ENCODE measurements at places on chromosomes 6 and 20.
A peak's percentile ranks its signal among the peaks of the same experiment; 100 is the strongest.

DNA sequence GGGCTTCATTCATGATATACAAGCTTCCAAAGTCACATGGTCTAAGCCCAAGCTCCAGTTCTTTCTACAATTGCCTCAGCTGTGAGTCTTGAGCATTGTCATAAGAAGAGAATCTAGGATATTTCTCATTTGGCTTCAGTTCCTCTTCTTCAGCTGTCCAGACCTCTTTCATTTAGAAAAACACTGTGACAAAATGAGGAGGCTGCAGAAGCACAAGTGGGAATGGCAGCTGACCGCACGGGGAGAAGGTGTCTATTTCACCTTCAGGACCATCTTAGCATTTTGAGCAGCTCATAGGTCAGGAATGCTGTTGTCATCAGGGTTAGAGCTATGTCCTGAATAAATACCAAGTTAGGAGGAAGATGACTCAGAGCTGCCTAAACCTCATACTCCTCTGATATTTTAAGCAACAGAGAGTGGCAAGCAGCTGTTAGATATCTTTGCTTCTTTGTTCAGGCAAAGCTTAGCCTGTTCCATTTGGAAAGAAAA lies 390.1 kb upstream of the CITED2 start:
- H3K27ac ChIP-seq, result no peak overlapping the region
- no peaks in the 10 kb centered on the region for H3K4me1 ChIP-seq
- H3K36me3 ChIP-seq, result no peaks in the 10 kb centered on the region
- no peak overlapping the region for H3K4me3 ChIP-seq

- no peak overlapping the region for H3K4me3 ChIP-seq
- peaks cover 3% of the 10 kb centered on the region for H3K4me1 ChIP-seq
- H3K36me3 ChIP-seq, result no peaks in the 10 kb centered on the region
- H3K27ac ChIP-seq, result no peak overlapping the region
- no peaks in the 10 kb centered on the region for H3K27me3 ChIP-seq
- DNase-seq, result peak; percentile 27
These were observed 38.5 kb upstream of the AHI1 start for GRCh38 chr6:135535989-135536414.

- no peaks in the 10 kb centered on the region for H3K36me3 ChIP-seq
- no peak overlapping the region for H3K4me3 ChIP-seq
- H3K27me3 ChIP-seq, result no peaks in the 10 kb centered on the region
These were observed 159.4 kb upstream of the SPTLC3 start for GRCh38 chr20:12849225-12849910.

DNA sequence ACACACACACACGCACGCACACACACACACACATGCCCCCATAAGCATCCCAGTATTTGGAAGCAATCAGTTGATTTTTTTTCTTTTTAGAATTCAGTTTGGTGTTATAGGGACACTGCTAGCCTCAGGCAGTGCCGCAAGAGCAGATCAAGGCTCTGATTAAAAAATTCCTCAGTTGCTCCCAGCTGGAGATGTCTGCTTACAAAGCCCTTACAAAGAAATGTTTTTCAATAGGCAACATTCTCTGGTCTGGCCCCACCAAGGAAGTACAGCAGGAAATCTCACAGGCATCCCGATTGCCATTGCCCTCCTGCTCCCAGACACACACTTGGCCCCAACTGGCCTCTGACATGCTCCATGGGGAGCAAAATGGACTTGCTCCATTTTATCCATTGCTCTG lies 22.9 kb upstream of the CD83 start:
- H3K36me3 ChIP-seq, result no peaks in the 10 kb centered on the region
- no peak overlapping the region for H3K4me3 ChIP-seq
- no peaks in the 10 kb centered on the region for H3K27me3 ChIP-seq
- peaks cover 1% of the 10 kb centered on the region for H3K4me1 ChIP-seq
- H3K27ac ChIP-seq, result no peak overlapping the region

DNA sequence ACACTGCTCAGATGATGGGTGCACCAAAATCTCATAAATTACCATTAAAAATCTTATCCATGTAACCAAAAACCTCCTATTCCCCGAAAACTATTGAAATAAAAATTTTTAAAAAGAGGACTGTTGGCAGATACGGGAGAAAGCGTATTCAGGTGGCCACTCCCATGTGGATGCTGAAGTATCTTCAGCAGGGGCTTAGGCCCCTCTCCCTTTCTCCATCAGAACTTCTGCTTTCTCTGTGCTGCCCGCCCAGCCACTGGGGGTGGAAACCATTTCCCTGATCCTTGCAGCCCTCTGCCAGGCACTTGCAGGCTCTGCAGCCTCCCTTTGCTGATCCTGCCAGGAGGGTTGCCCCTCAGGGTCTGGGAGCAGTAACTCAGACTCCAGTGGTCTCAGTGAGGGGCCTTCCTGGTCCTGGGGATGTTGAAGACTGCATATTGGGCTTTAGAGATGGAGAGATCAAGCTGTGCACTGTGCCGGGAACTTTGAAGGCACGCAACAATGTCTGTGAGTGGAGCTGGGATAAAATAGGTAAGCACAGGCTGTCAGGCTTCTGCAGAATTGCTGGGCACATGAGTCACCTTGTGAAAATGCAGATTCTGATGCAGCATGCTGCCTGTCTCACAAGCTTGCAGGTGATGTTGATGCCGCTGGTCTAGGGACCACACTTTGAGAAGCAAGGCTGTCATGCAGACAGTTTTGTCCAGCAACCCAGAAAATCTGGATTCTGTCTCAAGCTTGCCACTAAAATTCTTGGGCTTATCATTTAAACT lies 59.6 kb downstream of the SLC24A3 start:
- H3K4me1 ChIP-seq, result no peaks in the 10 kb centered on the region
- no peak overlapping the region for H3K27ac ChIP-seq
- H3K36me3 ChIP-seq, result no peaks in the 10 kb centered on the region
- H3K27me3 ChIP-seq, result no peaks in the 10 kb centered on the region
- no peak overlapping the region for H3K4me3 ChIP-seq
- no peak for DNase-seq

DNA sequence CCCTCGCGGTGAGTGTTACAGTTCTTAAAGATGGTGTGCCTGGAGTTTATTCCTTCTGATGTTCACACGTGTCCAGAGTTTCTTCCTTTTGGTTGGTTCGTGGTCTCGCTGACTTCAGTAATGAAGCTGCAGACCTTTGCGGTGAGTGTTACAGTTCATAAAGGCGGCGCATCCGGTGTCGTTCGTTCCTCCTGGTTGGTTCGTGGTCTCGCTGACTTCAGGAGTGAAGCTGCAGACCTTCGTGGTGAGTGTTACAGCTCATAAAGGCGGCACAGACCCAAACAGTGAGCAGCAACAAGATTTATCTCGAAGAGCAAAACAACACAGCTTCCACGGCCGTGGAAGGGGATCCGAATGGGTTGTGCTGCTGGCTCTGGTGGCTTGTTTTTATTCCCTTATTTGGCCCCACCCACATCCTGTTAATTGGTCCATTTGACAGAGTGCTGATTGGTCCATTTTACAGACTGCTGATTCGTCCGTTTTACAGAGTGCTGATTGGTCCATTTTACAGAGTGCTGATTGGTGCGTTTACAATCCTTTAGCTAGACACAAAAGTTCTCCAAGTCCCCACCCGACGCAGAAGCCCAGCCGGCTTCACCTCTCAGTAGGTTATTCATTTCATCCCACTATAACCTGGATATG lies 48.2 kb upstream of the ARG1 start:
- H3K4me3 ChIP-seq, result no peak overlapping the region
- H3K36me3 ChIP-seq, result no peaks in the 10 kb centered on the region
- no peaks in the 10 kb centered on the region for H3K27me3 ChIP-seq
- no peak overlapping the region for H3K27ac ChIP-seq
- no peaks in the 10 kb centered on the region for H3K4me1 ChIP-seq

GRCh38 chr20:63053432-63054102 lies 46.8 kb upstream of the BHLHE23 start:
- H3K27me3 ChIP-seq, result no peaks in the 10 kb centered on the region
- no peaks in the 10 kb centered on the region for H3K36me3 ChIP-seq
- H3K4me3 ChIP-seq, result no peak overlapping the region
- no peaks in the 10 kb centered on the region for H3K4me1 ChIP-seq

- no peaks in the 10 kb centered on the region for H3K36me3 ChIP-seq
- no peaks in the 10 kb centered on the region for H3K27me3 ChIP-seq
- H3K4me3 ChIP-seq, result no peak overlapping the region
- no peak overlapping the region for H3K27ac ChIP-seq
- 0 out of 2 replicates have a peak, but pooled peaks cover 1% of the 10 kb centered on the region for H3K4me1 ChIP-seq
These were observed 157.8 kb downstream of the RCAN2 start for GRCh38 chr6:46333481-46333880.

DNA sequence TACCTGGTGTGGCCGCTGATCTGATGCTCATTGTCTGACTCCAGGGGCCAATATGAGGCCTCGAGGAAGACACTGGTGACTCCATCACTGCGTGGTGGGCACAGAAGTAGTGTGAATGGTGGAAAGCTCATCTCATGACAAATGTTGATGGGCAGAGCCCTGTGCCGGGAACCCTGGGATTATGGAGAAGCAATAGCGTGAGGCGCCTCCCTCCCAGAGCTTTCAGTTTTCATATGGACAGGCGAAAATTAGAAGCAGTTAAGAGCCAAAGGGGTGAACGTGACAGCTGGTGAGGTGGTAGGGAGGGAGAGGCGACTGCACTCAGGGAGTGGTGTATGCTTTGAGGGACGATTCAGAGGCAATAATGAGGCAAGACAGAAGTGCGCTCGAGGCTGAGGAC lies 39.3 kb upstream of the TTPAL start:
- no peak for DNase-seq
- no peak overlapping the region for H3K27ac ChIP-seq
- no peaks in the 10 kb centered on the region for H3K36me3 ChIP-seq
- H3K4me1 ChIP-seq, result no peaks in the 10 kb centered on the region

DNA sequence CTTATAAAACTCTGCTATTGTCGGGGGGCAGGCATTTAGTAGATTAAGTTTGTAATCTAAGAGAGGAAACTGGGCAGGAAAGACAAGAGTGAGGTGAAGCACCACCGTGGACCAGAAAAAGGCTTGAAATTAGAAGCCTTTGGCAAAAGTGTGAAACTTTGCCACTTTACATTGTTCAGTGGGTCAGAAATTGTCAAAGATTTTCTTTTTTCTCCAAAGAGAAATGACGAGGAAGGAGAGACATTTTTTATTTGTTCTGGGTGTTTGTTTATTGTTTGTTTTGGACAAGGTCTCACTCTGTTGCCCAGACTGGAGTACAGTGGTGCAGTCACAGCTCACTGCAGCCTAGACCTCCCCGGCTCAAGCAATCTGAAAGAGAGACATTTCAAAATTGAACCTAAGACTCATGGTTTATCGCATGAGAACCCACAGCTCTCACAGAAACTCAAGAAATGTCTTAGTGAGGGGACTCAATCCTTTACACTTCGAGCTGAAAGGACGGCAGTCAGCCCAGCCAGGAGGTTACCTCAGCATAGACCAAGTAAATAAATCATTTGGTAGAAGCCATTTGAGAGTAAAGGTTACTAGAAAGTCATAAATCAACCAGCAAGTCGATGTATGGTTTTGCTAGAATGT lies 262.8 kb upstream of the TAB2 start:
- H3K27me3 ChIP-seq, result no peaks in the 10 kb centered on the region
- no peak overlapping the region for H3K4me3 ChIP-seq
- H3K4me1 ChIP-seq, result peaks cover 6% of the 10 kb centered on the region

DNA sequence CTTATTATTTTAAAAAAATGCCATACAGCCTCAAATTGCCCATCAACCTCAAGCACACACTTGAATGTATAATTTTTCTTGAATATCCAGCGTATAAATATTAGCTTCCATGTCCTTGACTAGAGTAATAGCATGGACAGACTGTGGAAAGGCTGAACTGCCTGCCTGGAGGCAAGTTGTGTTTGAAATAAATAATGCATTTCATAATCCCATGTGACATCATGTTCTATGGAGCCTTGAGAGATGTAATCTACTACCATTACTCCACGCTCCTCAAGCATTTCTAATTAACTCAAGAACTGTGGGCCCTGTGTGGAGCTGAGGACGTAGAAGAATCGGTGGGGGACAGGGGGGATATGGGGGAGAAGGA lies 94.2 kb downstream of the CDS2 start:
- H3K4me3 ChIP-seq, result no peak overlapping the region
- peaks cover 1% of the 10 kb centered on the region for H3K4me1 ChIP-seq
- DNase-seq, result no peak
- no peaks in the 10 kb centered on the region for H3K36me3 ChIP-seq
- no peaks in the 10 kb centered on the region for H3K27me3 ChIP-seq

- H3K27me3 ChIP-seq, result no peaks in the 10 kb centered on the region
- no peak for DNase-seq
- H3K27ac ChIP-seq, result no peak overlapping the region
These were observed 14.9 kb upstream of the TLDC2 start for GRCh38 chr20:36860811-36861624.

DNA sequence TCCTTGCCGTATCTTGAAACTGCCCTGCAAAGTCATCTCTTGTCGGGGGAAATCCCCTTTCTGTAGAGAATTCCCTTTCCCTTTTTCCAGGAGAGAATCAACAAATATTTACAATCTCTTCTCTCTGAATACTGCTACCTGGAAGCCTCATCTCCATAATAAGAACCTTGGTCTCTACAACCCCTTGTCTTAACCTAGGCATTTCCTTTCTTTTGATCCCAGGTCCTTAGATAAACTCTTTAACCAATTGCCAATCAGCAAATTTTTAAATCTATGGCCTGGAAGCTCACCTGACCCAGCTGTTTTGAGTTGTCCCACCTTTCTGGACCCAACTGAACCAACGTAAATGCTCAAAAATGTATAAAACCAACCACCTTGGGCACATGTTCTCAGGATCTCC lies 30.6 kb upstream of the SEC63 start:
- no peaks in the 10 kb centered on the region for H3K36me3 ChIP-seq
- H3K4me3 ChIP-seq, result no peak overlapping the region
- H3K27ac ChIP-seq, result no peak overlapping the region

- no peaks in the 10 kb centered on the region for H3K27me3 ChIP-seq
- no peak for DNase-seq
- no peak overlapping the region for H3K4me3 ChIP-seq
- no peaks in the 10 kb centered on the region for H3K36me3 ChIP-seq
These were observed 52.9 kb upstream of the BHLHE23 start for GRCh38 chr20:63059684-63060056.

- no peaks in the 10 kb centered on the region for H3K27me3 ChIP-seq
- no peaks in the 10 kb centered on the region for H3K4me1 ChIP-seq
- no peak overlapping the region for H3K27ac ChIP-seq
- no peaks in the 10 kb centered on the region for H3K36me3 ChIP-seq
These were observed 203.0 kb downstream of the ZDHHC14 start for GRCh38 chr6:157584036-157584435.

DNA sequence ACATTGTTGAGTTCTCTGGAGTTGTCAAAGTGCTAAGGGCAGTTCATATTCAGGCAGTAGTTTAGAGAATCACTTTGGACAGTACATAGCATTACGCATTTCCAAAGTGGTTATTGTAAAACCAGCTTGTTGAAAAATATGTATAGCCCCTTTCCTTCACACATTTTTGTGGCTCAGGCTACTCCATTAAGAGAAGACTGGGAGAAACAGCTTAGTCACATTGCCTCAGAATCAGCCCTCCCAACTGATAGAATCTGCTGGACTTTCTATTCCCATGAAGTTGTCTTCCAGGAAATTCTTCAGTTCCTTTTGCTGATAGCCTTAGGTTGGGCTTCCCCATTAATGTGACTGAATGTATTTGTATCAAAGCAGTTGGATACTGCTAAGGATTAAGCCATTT lies 39.5 kb upstream of the HDGFL1 start:
- no peaks in the 10 kb centered on the region for H3K36me3 ChIP-seq
- no peaks in the 10 kb centered on the region for H3K4me1 ChIP-seq
- no peak for DNase-seq
- H3K4me3 ChIP-seq, result no peak overlapping the region

- H3K4me3 ChIP-seq, result no peak overlapping the region
- no peak for DNase-seq
- H3K36me3 ChIP-seq, result no peaks in the 10 kb centered on the region
- no peak overlapping the region for H3K27ac ChIP-seq
These were observed 8.7 kb downstream of the SASH1 start for GRCh38 chr6:148351309-148351708.

- no peak overlapping the region for H3K4me3 ChIP-seq
- H3K4me1 ChIP-seq, result peaks cover 6% of the 10 kb centered on the region
- H3K27me3 ChIP-seq, result no peaks in the 10 kb centered on the region
- no peak overlapping the region for H3K27ac ChIP-seq
- DNase-seq, result no peak
These were observed 136.0 kb upstream of the SGK1 start for GRCh38 chr6:134453792-134454510.
